ENCODE measurements at places on chromosomes 2 and 18.

DNA sequence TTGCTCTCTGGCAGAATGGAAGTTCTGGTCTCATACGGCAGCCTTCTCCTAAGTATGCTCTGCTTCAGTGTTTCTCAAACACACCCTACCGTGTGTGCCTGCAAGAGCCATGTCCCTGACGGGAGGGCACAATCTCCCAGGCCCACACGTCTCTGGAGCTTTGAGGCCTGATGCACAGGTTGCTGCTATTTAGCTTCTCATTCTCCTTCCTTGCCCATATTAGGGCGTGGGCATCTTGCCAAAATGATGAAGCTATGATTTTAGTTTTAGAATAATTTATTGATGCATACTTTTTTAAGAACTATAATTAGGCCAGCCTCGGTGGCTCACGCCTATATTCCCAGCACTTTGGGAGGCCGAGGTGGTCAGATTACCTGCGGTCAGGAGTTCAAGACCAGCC lies 107.9 kb downstream of the RNF144A start:
- no peak for DNase-seq

DNA sequence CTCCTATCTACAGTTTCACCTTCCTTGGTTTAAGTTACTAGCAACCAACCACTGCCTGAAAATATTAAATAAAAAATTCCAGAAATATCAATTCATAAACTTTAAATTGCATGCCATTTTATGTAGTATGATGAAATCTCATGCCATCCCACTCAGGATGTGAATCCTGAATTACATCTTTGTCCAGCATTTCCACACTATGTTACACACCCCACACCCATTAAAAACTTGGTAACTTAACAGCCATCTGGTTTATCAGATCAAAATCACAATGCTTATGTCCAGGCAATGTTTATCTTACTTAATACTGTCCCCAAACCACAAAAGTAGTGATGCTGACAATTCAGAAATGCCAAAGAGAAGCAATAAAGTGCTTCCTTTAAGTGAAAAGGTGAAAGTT lies 21.6 kb downstream of the CUL3 start:
- DNase-seq, result no peak

DNA sequence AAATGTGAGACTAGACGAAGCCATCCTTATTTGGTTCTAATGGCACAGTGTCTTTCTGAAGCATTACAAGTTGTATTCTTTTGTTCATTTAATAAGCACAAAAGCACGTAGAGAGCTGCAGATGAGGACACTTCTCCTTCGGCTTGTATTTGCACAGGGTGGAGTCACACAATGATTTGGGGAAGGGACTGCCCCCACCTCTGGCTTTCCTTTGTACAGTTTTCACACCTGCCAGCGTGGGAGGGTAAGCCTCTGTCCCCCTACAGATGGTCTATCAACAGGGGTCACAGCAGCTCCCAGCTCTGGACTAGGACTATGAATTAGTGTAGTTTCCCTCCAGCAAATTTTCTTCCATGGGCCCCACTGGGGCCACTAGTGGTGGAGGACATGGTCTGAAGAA lies 108.2 kb upstream of the KLHL14 start:
- no peak for DNase-seq

GRCh38 chr2:84792856-84793522 lies 87.9 kb downstream of the TRABD2A start:
- DNase-seq, result no peak

DNA sequence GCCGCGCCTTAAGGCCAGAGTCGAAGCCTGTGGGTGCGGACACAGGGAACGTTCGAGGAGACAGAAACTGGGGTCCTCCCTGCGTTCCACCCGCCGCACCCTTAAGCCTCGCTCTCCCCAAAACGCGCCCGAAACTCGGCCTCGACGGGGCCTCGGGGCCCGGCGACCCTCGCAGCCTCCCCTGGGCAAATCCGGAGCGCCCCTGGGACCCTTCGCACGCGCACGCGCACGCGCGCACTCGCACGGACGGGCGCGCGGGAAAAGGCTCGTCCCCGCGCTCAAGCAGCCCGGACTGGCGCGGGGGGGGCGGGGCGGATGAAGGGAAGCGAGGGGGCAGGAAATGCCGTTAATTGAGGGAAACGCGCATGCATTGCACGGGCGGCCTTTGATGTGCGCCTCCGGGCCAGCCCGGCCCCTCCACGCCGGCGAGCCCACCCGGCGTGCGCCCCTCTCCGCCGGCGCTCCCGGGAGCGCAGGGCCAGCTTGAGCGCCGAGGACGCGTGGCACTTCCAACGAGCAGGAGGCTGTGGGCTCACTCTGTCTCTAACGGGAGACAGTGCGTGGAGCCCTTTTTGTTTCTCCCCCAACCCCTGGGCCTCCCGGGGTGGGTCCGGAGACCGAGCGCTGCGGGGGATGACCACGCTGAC lies 5.4 kb upstream of the SALL3 start:
- no peak for DNase-seq

GRCh38 chr18:34921226-34921625 lies 120.0 kb upstream of the MAPRE2 start:
- DNase-seq, result no peak

DNA sequence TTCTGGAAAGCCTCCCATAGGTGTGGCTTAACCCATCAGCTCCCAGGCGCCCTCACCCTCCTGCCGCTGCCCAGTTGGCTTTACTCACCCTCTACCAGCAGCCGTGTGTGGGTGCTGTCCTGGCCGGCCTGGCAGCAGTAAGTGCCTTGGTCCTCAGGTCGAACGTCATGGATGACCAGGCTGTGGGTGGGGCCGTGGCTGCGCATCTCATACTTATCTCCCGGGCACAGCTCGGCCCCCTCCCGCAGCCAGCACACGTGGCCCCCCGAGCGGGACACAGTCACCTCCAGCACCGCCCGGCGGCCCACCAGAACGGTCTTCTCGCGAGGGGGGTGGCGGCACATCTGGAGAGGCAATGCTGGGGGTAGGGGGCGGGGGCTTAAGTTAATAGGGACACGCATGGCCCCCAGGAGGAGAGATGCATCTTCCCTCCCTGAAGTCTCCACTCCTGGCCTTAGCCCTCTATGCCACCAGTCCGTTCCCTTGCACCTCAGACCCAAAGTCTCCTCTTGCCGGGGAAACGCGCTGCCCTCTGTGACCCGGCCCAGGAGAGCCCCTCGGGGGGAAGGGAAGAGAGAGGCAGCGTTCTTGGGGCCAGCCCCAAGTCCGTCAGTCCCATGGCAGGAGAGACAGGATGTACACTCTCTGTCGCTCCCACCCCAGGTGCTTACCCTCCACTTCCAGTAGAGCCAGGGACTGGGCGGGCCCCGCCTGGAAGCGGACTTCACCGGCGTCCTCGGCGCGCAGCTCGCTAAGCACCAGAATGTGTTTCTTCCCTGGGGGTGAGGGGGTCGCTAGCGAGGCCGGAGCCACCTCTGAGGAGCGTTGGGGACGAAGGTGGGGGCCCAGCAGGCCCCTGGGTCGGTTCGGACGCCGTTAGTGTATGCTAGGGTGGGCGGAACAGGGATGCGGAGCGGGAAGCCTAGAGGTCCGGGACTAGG lies 7.9 kb downstream of the TMEM198 start:
- no peak for DNase-seq

- DNase-seq, result no peak
Observed at GRCh38 chr2:32192418-32192817, 26.8 kb downstream of the SLC30A6 start.

DNA sequence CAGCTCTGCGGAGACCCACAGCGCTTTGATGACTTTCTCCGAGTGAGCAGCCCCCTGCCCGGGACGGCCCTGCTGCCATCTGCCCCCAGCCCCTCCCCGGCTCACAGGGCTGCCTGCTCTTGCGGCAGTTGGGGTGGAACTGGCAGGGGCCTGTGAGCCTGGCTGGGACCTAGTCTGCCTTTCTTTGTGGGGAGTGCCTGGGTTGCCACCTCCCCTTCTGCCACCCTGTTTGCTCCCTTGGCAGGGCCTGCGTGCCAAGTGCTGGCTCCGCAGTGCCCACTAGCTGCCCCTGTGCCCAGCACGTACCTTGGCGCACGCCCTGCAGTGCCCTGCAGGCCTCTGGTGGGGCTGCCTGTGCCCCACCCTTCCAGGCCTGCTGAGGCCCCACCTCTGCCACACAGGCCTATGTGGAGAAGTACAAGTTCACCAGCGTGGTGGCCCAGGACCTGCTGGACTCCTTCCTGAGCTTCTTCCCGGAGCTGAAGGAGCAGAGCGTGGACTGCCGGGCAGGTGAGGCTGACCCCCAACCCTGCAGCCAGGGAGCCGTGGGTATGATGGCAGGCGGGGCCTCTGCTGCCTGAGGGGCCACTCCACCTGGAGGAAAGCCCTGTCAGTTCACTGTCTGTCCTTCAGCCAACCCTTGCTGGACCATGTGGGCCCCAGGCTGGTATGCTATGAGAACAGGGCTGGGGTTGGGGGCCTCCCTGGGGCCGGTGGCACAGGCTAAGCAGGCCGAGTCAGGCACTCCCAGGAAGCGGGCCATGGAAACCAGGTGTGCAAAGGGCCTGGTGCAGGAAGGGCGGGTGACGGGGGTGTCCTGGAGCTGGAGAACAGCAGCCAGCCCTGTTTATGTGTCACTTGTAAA lies 7.0 kb downstream of the RNPEPL1 start:
- no peak for DNase-seq

GRCh38 chr18:62572456-62572855 lies 49.6 kb downstream of the ZCCHC2 start:
- no peak for DNase-seq

- no peak for DNase-seq
Observed at GRCh38 chr2:39445934-39446333, 8.8 kb upstream of the MAP4K3 start.

- DNase-seq, result no peak
Observed at GRCh38 chr2:172011812-172012575, 12.2 kb downstream of the METAP1D start.

DNA sequence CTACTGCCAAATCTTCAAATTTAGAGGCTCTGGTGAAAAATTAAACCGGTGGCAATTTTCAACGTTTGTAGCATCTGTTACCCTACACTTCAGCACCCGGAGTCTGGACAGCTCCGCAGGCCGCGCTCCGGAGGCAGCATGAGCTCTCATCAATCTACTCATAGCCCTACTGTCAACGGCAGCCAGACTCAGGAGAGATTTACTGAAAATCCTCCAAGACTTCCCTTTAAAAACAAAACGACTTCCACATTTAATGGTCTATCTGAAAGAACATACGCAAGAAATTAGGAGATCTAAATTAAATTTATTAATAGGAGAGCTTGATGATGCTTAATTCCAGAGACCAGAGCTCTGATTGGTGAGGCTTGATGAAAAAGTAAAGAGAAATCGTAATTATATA lies 970 bp upstream of the ADCYAP1 start:
- DNase-seq, result no peak

GRCh38 chr18:3972291-3972930 lies 482.7 kb downstream of the DLGAP1 start:
- DNase-seq, result no peak

DNA sequence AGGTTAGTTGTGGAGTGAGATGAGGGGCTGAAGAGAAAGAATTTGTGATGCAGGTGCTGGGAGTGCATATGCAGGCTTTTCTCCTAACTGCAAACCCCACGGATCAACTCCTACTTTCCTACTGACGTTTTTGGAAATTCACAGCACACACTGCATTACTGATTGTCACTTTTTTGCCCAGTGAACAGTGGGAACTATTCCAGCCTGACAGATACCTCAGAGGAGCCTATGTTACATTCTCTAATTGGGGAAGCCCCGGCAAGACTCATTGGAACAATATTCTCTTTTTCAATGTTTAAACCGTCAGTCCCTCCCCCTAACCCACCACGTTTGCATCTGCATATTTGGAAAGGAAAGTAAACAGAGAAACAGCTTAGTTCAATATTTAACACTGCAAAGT lies 126.2 kb downstream of the DPP4 start:
- DNase-seq, result no peak

DNA sequence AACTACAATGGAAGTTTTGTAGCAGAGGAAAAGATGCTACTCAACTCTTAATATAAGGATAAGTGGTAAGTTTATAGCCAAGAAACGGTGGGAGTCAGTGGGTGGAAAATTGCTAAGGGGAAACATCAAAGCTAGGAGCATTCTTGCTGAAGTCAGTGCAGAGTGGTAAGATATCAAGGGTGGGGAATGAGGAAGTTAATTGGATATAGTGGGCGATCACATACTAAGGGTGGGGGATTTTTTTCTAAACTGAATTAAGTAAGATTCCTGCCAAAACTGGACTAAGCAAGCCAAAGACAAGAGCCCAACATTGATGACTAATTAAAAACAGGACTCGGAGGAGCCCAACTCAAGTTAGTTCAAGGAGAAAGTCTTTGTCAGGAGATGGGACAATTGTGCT lies 525.4 kb downstream of the CCDC85A start:
- DNase-seq, result no peak

DNA sequence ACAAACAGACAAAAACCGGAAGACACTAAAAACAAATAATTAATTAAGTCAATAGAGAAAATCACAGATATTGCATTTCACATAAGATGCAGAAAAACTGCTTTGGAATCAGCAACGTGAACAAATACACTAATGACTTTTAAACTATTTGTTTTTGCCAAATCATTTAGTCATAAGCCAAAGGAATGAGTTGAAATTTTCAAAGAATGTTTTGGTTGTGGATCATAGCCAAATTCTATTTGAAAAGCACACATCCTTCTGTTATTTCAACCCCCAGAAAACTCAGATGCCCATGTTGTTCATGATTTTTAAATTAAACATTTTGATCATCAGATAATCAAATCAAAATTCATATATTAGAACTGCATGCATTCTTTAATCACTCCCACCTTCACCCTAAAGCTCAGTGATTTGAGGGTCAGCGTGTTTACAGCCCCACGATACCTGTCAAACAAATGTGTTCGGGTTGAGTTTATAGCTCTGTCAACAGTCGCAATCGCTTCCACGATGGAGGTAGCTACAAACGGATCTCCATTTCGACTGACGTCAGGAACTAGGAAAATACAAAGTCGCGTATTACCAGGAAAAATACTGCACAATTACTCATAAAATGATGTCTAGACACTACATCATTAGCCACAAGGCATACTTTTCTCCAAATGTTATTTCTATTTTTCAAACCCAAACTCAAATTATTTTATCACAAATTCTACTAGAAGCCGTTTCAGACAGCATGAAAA lies 90.2 kb downstream of the PXDN start:
- DNase-seq, result no peak

GRCh38 chr18:44541781-44542180 lies 138.9 kb upstream of the SETBP1 start:
- DNase-seq, result no peak

DNA sequence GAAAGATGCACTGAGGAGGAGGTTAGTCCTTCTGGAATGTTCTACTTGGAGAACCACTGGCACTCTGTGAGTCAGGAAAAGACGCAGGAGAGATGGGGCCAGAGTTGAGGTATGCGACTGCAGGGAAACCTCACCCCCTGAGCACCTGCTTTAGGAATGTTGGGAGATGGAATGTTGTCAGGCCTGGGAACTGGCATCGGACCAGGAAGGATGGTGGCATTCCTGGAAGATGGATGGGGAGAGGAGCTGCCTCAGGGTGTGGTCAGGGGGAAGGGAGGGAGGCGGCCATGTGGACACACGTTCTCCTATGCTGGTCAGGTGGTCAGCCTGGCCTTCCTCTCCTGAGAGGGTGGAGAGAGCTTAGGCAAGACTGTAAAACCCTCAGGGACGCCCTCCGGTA lies 146.3 kb downstream of the CELF4 start:
- no peak for DNase-seq

GRCh38 chr18:27839141-27839540 lies 337.8 kb downstream of the CDH2 start:
- no peak for DNase-seq

GRCh38 chr2:142557391-142557790 lies 320.1 kb upstream of the KYNU start:
- DNase-seq, result no peak

GRCh38 chr2:56449449-56449860 lies 265.7 kb downstream of the CCDC85A start:
- DNase-seq, result no peak
